Activated CD4-positive, alpha-beta T cell treated with anti-CD3 and anti-CD28 coated beads, Interleukin-2, amount 10 ng/mL, durations not matched to agents 7 days and 5 days (primary cell): ENCODE measurements at places on chromosomes 6 and 20.

DNA sequence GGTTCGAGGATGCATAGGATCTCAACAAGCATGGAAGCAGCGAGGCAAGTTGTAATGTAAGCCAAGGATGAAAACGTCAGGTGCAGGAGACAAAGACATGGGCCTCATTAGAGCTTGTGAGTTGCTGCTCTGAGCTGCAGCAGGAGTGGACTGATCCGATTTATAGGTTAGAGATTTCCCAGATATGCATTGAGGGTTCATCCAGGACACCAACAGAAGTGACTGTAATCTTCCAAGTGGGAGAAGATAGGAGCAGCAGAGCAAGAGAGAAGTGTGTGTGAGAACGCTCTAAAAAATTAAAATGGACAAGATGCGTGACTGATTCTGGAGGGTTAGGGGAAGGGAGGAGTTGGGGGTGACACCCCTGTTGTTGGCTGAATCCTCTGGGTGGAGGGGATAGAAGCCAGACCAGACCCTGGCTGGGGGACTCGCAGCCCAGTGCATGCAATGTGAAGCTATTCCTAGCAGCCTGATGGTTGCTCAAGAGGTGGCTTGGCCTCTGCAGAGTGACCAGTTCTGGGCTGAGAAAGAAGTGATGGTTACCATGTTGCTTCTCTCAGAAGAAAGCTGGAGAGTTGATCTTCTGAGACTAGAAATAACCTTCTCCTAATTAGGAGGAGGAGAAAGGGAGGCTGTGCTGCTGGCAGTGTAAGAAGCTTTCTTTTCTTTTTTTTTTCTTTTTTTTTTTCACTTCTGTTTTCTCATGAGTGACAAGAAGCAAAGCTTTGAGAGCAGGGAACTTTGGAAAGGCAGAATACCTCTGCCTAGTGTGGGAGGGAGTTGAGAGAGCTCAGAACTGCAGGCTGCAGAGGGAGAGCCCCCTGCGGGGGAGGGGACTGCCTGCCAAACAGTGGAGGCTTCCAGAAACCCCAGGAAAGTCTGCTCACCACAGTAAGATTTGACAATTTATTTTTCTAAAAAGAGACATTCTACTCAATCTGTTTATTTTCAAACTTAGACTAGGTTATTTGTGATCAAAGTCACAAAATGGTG lies 116.9 kb downstream of the SLX4IP start:
- DNase-seq: no peak
- no peaks in the 10 kb centered on the region for H3K27me3 ChIP-seq
- no peak overlapping the region for H3K4me3 ChIP-seq
- peaks cover 1% of the 10 kb centered on the region for H3K36me3 ChIP-seq
- H3K4me1 ChIP-seq: peaks cover 27% of the 10 kb centered on the region

DNA sequence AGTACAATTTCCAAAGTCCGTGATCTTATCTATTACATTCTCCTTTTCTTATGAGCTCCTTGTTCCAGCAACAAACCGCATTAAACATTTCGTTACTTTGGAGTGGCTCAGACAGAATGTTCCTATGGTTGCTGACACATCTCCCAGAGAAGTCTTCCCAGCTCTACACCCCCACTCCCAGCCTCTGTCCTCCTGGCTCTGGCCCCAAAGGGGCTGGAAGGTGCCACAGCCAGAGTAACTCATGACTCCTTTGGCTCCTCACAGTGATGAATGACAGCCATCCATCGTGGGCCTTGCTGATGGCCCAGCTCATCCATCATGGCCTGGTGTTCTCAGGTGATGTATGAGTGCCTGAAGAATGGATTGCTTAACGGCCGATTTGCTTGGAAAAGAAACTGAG lies 203.0 kb downstream of the DHX35 start:
- no peak for DNase-seq
- H3K27me3 ChIP-seq: peaks cover 9% of the 10 kb centered on the region
- H3K36me3 ChIP-seq: no peaks in the 10 kb centered on the region

GRCh38 chr6:132259070-132259469 lies 142.2 kb downstream of the MOXD1 start:
- no peak for DNase-seq
- H3K27me3 ChIP-seq: peaks cover 21% of the 10 kb centered on the region
- H3K4me3 ChIP-seq: no peak overlapping the region
- H3K4me1 ChIP-seq: no peaks in the 10 kb centered on the region
- H3K27ac ChIP-seq: no peak overlapping the region

GRCh38 chr6:168013250-168013915 lies 15.9 kb downstream of the KIF25 start:
- no peak for DNase-seq
- no peaks in the 10 kb centered on the region for H3K36me3 ChIP-seq
- no peak overlapping the region for H3K4me3 ChIP-seq
- no peak overlapping the region for H3K27ac ChIP-seq

DNA sequence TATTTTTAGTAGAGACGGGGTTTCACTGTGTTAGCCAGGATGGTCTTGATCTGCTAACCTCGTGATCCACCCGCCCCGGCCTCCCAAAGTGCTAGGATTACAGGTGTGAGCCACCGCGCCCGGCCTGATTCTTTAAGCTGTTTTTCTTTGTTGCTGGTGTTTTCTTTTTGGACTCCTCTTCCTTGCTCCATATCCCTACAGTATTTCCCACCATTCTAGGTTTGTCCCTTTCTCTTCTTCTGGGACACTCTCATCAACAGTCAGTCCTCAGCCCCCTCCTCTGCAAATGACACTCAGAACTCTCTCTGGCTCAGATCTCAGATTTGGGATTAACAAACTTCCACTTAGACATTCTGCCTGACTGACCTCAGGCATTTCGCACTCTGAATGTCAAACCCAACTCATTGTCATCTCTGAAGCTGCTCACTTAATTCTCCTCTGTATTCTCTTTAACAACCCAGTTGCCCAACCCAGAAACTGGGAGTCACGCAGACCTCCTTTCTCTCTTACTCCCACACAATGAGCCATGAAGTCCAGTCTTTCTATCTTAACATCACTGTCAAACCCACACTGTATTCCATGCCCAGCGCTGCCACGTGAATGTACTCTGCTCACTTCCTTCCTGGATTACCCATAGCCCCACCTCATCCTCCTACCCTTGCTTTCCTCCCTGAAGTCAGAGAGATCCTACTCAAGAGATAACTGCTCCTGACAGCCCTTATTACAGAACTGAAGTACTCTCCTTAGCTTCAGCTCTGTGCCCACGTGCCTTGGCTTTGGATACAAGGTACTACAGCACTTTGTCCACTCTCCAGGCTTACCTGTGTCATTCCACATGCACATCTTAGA lies 2.6 kb downstream of the MPIG6B start:
- no peaks in the 10 kb centered on the region for H3K27me3 ChIP-seq
- H3K4me1 ChIP-seq: peaks cover 62% of the 10 kb centered on the region
- peak overlapping the region; percentile 33 for H3K27ac ChIP-seq
- no peak for DNase-seq
- peaks cover 22% of the 10 kb centered on the region for H3K36me3 ChIP-seq

- no peak overlapping the region for H3K27ac ChIP-seq
- peaks cover 29% of the 10 kb centered on the region for H3K4me1 ChIP-seq
- H3K27me3 ChIP-seq: no peaks in the 10 kb centered on the region
- H3K36me3 ChIP-seq: peaks cover 35% of the 10 kb centered on the region
- DNase-seq: no peak
- no peak overlapping the region for H3K4me3 ChIP-seq
Measured at GRCh38 chr6:87184762-87185250, 29.4 kb downstream of the ZNF292 start.

- H3K4me1 ChIP-seq: peaks cover 6% of the 10 kb centered on the region
- H3K4me3 ChIP-seq: no peak overlapping the region
- no peak for DNase-seq
- no peak overlapping the region for H3K27ac ChIP-seq
Measured at GRCh38 chr6:151026041-151026663, 160.7 kb downstream of the MTHFD1L start.

DNA sequence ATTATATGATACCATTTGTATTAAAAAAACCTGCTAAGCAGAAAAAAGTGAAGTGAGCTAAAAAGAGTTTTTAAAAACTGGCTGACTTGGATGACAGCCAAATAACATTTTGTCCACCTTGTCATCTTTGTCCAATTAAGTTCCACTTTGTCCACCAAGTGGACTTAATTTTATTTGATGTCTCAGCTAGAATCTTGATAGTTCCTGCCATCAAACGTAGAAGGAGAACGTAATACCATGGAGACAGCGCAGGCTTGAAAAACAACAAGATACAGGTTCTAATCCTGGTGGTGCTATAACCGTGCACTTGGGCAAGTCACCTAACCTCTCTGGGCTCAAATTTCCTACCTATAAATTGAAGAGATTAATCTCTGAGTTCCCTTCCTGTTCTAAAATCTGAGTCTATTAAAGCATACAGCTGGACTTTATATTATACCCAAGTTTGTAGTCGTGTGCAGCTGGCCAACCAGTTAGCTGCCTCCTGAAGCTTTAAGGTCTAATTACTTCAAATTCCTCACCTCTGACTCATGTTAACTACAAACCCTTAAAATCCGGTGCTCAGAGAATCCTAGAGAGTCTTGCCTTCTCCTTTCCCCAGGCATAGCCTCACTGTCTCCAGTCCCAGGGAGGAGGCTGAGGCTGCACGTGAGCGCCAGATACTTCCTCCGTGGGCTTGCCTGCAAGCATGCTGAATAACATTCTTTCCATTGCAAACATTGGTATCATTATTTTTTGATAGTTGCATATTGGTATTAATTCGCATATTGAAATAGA lies 16.8 kb downstream of the TMEM244 start:
- peaks cover 15% of the 10 kb centered on the region for H3K27me3 ChIP-seq
- H3K27ac ChIP-seq: no peak overlapping the region
- no peak for DNase-seq
- H3K4me3 ChIP-seq: no peak overlapping the region

DNA sequence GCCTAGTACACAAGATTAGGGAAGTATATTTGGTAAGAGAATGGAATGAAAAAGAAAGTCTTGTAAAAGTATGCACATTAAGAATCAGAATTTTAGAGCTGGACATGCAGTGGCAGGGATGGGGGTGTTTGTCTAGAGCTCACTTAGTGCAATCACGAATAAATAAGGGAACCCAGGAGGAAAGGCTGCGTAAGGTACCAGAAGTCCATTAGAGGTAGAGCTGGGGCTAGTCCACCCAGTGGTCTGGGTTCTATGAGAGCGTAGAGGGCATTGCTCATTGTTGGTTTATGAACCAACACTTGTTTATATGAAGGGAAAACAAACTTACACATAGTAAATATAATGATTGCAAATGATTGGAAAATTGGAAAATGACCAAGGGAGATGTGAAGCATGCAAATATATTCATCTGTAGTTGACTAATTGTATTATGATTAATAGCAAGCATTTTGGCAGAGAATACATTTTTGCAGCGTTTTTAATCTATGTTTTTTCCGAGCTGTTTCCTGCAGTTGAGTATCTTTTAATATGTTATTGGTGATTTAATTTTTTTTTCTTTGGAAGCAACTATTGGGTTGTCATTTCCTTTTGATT lies 3.2 kb downstream of the CDC40 start:
- peaks cover 2% of the 10 kb centered on the region for H3K27me3 ChIP-seq
- H3K27ac ChIP-seq: no peak overlapping the region
- H3K4me3 ChIP-seq: no peak overlapping the region
- DNase-seq: no peak
